ENCODE measurements at places on chromosomes 16 and 17.
A peak's percentile ranks its signal among the peaks of the same experiment; 100 is the strongest.

GRCh38 chr17:76820039-76820438 lies 48.2 kb upstream of the MGAT5B start:
- DNase-seq, result no peak

- DNase-seq, result no peak
Observed at GRCh38 chr16:11254913-11255736, 879 bp downstream of the SOCS1 start.

- DNase-seq, result peak; percentile 60
Observed at GRCh38 chr17:34414339-34414738, 51.3 kb upstream of the CCL1 start.

DNA sequence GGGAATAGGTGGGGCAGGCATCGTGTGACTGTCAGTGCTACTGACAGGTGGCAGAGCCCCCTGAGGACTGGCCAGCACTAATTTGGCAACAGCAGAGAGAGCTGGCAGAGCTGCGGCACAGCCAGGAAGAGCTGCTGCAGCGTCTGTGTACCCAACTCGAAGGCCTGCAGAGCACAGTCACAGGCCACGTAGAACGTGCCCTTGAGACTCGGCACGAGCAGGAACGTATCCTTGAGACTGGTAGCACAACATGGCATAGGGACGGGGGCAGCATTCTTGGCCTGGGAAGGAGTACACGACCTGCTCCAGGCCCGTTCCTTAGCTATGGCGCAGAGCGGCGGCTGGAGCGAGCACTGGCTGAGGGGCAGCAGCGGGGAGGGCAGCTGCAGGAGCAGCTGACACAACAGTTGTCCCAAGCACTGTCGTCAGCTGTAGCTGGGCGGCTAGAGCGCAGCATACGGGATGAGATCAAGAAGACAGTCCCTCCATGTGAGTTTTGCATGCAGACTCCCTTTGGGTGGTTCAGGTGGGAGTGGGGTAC lies 3.0 kb upstream of the NRN1L start:
- DNase-seq, result no peak

DNA sequence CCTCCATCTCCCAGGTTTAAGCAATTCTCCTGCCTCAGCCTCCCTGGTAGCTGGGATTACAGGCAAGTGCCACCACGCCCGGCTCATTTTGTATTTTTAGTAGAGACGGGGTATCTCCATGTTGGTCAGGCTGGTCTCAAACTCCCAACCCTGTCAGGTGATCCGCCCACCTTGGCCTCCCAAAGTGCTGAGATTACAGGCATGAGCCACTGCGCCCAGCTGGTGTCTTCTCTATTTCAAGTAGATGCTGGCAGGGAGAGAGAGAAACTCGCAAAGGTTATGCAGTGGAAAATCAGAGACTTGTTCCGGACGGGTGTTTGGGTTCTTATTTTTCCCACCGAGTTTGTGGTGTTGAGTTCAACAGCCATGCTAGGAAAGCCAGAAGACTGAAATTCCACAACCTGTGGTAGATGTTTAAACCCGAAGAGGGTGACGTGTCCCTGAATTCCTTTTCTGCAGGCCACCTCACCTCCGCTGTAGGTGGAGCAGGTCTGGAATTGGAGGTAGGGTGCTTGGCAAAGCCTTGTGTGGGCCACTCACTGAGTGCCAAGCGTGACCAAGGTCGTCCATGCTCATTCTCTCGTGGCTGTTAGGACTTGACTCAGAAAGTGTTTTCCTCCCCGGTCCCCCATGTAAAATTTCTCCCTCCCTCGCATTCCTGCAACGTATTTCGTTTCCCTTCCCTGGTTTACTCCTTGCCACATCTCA lies 7.3 kb upstream of the ZDHHC7 start:
- DNase-seq, result no peak

- no peak for DNase-seq
Observed at GRCh38 chr16:18839555-18839954, 38.2 kb upstream of the ARL6IP1 start.

GRCh38 chr16:16868727-16869126 lies 489.8 kb downstream of the NPIPA7 start:
- peak; percentile 43 for DNase-seq

DNA sequence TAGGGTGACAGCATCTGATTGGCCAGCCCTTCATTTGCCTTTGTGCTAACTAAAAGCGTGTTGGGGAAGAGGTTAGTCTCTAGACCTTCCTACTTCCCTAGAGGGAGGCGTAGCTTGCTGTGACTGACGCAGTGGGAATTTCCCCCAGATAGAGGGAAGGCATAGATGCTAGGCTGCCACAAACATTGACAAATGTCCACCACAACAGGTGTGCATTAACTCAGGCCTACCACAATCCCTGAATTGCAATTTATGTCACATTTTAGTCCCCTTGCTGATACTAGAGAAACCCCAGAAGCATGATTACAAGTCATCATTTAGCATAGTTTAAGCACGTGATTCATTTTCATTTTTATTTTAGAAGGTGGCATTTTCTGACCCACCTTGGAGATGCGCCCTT lies 76.3 kb upstream of the WSB1 start:
- DNase-seq, result no peak

- DNase-seq, result no peak
Observed at GRCh38 chr17:50634224-50634914, at the start of gene ABCC3. Gene ABCC3 (plus strand): TSS chr17:50634881. CDS start chr17:50634937, 56 bp downstream.

GRCh38 chr17:66702106-66702936 lies 132.6 kb upstream of the CACNG5 start:
- DNase-seq, result no peak

- no peak for DNase-seq
Observed at GRCh38 chr17:5585836-5586521, 1.7 kb upstream of the NLRP1 start.

DNA sequence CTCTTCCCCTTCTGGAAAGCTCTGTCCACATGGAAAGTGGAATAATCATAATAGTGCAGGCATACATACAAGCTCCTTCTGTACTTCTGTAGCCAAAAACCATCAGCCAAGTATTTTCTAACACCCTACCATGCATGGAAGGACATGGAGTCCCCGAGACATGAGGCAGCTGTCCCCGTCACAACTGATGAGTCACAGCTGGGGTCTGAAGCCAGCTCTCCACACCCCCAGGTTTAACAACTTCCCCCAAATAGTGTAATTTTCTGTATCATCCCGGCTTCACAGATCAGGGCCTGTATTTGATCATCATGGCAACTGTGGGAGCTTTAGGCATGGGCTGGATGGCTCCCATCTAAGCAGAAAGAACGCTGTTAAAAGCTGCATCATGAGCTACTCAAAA lies 16.6 kb downstream of the C16orf96 start:
- no peak for DNase-seq

DNA sequence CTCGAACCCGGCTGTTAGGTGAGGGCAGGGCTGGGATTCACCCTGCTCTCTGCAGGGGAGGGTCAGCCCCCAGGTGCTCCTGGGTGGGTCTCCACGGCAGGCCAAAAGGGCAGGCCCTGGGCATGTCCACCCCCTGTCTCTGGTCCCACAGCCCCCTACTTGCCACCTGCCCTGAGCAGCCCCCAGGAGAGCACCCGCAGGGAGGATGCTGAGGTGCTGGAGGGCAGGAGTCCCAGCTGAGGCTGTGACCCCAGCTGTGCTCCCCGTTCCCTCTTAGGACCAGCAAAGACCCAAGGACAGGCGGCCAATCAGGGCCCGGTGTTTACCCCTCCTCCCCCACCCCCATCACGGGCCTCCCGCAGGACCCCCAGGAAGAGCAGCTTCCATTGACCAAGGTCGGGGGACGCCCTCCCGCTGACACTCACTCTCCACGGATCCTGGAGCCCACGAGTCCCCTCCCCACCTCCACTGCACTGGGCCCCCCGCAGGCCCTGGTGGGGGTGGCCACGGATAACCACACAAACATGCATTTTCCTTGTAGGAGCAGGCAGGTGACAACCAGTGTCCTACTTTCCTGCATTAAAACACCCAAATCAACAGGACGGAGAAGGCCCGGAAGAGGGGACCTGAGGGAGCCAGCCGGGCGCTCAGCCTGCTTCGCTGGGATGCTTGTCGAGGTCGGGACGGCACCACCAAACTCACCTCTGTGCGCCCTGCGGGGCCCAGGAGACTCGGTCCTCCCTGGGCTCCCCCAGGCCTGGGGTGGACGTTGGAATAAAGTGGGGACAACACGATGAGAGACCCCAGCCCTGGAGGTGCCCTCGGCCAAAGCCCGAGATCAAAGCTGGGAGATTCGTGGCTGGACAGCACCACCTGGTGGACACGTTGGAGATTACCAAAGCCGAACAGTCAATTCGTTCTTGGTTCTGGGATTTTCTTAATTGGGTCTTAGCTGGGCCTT lies 22.5 kb upstream of the ENPP7 start:
- no peak for DNase-seq
